ENCODE measurements at places on chromosomes 7 and 10. TPM values are rescaled to one million over a fixed set of nuclear protein-coding genes. Genes with fewer than 3 reads are reported as not detected.
A peak's percentile ranks its signal among the peaks of the same experiment; 100 is the strongest.

Gene TUBAL3
- not detected for total RNA-seq

Gene REEP3
- total RNA-seq: 23.8 TPM

Gene TAS2R16
- not detected for total RNA-seq

Gene OR2A7
- 2.5 TPM for total RNA-seq

Gene HTR7
- total RNA-seq: 20.2 TPM

Gene PNPLA8
- total RNA-seq: 10.7 TPM

Gene SPACDR
- total RNA-seq: not detected

Gene COBL
- 52.3 TPM for total RNA-seq

Gene HDAC9
- 7.7 TPM for total RNA-seq

Gene LLCFC1
- not detected for total RNA-seq

Gene BTBD16
- not detected for total RNA-seq

Gene TCAF2
- 0.04 TPM for total RNA-seq

Gene ZNF777
- total RNA-seq: 15.9 TPM

GRCh38 chr7:11104578-11104977 lies 130.9 kb downstream of the PHF14 start:
- H3K36me3 ChIP-seq: no peaks in the 10 kb centered on the region
- H3K27me3 ChIP-seq: no peaks in the 10 kb centered on the region
- no peak overlapping the region for H3K4me3 ChIP-seq
- H3K4me1 ChIP-seq: no peaks in the 10 kb centered on the region
- no peak for DNase-seq

GRCh38 chr7:75650062-75650461 lies 88.7 kb downstream of the HIP1 start:
- peaks cover 18% of the 10 kb centered on the region for H3K36me3 ChIP-seq
- H3K4me3 ChIP-seq: no peak overlapping the region
- DNase-seq: peak; percentile 67
- H3K27ac ChIP-seq: no peak overlapping the region
- no peaks in the 10 kb centered on the region for H3K4me1 ChIP-seq

DNA sequence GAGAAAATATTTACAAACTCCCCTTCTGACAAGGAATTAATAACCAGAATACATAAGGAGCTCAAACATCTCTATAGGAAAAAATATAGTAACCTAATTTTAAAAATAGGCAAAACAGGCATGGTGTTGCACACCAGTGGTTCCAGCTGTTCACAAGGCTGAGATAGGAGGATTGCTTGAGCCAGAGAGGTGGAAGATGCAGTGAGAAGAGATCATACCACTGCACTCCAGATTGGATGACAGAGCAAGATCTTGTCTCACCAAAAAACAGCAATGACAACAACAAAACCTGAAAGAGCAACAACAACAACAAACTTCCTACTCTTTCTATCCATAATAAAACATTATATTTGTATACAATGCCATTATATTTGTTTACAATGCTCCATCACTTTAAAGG lies 304.4 kb upstream of the CNTNAP2 start:
- no peaks in the 10 kb centered on the region for H3K27me3 ChIP-seq
- no peak for DNase-seq
- no peak overlapping the region for H3K27ac ChIP-seq
- no peak overlapping the region for H3K4me3 ChIP-seq

- H3K4me3 ChIP-seq: no peak overlapping the region
- H3K36me3 ChIP-seq: no peaks in the 10 kb centered on the region
- DNase-seq: no peak
- no peaks in the 10 kb centered on the region for H3K27me3 ChIP-seq
- no peak overlapping the region for H3K27ac ChIP-seq
These were observed 3.5 kb downstream of the NRF1 start for GRCh38 chr7:129615018-129615417.

- DNase-seq: peak; percentile 20
- H3K4me3 ChIP-seq: no peak overlapping the region
- no peaks in the 10 kb centered on the region for H3K36me3 ChIP-seq
- no peaks in the 10 kb centered on the region for H3K4me1 ChIP-seq
These were observed 6.5 kb upstream of the PPIF start for GRCh38 chr10:79340646-79341244.

DNA sequence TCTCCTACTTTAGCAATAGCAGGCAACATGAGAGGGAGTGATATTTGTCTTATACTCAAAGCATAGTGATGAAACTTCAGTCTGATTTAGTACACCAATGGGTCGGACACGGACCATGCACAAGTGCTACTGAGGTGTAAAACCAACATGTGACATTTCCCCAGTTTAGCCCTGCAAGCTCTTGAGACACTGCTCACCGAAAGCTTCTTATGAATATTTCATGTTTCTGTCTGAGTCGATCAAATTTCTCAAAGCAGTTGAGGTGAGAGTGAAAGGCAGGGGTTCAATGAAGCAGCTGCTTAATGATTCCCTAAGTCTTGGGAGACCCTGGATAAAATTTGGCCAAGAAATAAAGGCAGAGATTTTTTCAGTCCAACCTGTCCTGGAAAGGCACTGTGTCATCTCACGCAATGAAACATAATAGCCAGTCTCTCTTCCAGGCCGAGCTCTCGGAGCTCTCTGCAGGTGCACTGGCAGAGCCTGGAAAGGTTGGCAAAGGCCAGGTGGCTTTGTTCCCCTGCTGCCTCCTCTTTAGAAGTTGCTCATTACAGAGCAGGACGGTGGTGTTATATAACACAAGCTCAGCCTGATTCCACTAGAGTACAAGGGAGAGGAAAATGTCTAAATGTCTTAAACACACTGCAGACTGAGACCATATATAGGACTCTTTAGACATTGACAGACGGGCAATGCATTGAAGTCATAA lies 33.9 kb upstream of the XPNPEP1 start:
- H3K27ac ChIP-seq: no peak overlapping the region
- no peak for DNase-seq
- no peaks in the 10 kb centered on the region for H3K36me3 ChIP-seq
- peaks cover 2% of the 10 kb centered on the region for H3K4me1 ChIP-seq
- no peak overlapping the region for H3K4me3 ChIP-seq

GRCh38 chr10:126749015-126749655 lies 78.6 kb upstream of the C10orf90 start:
- DNase-seq: peak; percentile 85
- H3K4me1 ChIP-seq: no peaks in the 10 kb centered on the region
- H3K36me3 ChIP-seq: no peaks in the 10 kb centered on the region
- H3K27ac ChIP-seq: no peak overlapping the region
- H3K27me3 ChIP-seq: no peaks in the 10 kb centered on the region
- H3K4me3 ChIP-seq: no peak overlapping the region

- no peaks in the 10 kb centered on the region for H3K27me3 ChIP-seq
- no peak overlapping the region for H3K4me3 ChIP-seq
- H3K27ac ChIP-seq: no peak overlapping the region
- no peaks in the 10 kb centered on the region for H3K4me1 ChIP-seq
- DNase-seq: no peak
These were observed 156.0 kb downstream of the SEMA3D start for GRCh38 chr7:85030893-85031292.

DNA sequence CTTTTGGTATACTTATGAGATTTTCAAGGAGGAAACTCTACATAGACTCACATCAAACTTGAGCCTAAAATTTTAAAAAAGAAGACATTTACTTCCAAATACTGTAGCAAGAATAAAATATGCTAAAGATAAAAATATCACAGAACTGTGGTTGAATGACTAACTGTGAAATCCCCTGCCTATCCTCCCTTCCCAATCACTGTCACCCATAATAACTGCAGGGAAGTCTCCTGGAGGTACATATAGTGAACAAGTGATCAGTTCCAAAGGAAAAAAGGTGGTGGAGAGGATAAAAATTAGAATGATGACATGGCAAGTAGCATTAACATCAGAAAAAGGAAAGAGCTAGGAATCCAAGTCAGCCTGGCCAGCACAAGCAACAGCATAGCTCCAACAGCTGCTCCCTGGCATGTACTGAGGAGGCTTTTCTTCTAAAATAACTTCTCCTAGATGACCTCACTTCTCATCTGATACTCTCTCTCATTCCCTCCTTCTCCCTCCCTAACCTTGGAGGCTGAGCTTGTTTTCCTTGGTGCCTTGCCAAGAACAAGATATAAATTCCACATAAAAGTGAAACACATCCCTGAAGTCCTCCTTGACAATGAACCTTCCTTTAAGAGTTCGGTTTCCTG lies 124.0 kb downstream of the IQUB start:
- H3K4me1 ChIP-seq: no peaks in the 10 kb centered on the region
- H3K27me3 ChIP-seq: no peaks in the 10 kb centered on the region
- no peak for DNase-seq
- no peak overlapping the region for H3K27ac ChIP-seq

DNA sequence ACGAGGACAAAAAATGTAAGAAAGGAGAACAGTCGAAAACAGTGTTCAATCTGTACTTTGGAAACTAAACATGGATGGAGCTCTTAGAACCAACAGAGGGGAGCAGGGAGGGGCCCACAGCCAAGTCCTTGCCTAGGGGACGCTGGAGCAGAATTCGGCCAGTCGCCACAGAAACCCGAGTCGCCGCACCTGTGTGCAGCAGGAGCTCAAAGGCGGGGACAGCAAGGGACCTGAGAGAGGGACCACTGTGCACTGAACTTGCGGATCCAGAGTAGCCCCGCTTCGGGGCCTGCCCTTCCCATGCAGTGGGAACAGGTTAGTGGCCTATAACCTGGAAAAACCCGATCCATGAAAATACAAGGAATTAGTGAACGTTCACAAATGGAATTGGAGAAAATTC lies 68.1 kb downstream of the SEC61G start:
- DNase-seq: peak; percentile 57
- no peak overlapping the region for H3K4me3 ChIP-seq
- H3K27me3 ChIP-seq: no peaks in the 10 kb centered on the region
- H3K27ac ChIP-seq: no peak overlapping the region
- no peaks in the 10 kb centered on the region for H3K36me3 ChIP-seq

DNA sequence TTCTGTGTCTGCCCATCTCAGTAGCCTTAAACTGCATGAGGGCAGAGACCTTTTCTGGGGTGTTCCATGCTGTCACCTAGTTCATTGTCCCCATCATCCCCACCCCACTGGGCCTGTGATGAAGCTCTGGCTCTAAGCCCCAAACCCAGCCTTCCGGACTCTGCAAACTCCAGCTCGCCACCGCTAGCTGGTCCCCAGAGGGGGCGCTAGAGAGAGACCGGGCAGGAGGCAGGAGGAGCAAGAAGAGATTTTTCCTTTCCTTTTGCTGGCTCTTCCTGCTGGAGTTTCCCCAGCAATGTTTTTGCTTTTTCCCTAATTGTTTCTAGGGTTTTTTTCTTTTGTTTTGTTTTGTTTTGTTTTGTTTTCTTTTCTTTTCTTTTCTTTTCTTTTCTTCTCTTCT lies 234.4 kb downstream of the TEX36 start:
- H3K27ac ChIP-seq: no peak overlapping the region
- H3K27me3 ChIP-seq: no peaks in the 10 kb centered on the region

- H3K36me3 ChIP-seq: no peaks in the 10 kb centered on the region
- H3K4me1 ChIP-seq: no peaks in the 10 kb centered on the region
- no peak for DNase-seq
- H3K4me3 ChIP-seq: no peak overlapping the region
- no peak overlapping the region for H3K27ac ChIP-seq
These were observed 720.5 kb downstream of the GRID1 start for GRCh38 chr10:85645926-85646711.

DNA sequence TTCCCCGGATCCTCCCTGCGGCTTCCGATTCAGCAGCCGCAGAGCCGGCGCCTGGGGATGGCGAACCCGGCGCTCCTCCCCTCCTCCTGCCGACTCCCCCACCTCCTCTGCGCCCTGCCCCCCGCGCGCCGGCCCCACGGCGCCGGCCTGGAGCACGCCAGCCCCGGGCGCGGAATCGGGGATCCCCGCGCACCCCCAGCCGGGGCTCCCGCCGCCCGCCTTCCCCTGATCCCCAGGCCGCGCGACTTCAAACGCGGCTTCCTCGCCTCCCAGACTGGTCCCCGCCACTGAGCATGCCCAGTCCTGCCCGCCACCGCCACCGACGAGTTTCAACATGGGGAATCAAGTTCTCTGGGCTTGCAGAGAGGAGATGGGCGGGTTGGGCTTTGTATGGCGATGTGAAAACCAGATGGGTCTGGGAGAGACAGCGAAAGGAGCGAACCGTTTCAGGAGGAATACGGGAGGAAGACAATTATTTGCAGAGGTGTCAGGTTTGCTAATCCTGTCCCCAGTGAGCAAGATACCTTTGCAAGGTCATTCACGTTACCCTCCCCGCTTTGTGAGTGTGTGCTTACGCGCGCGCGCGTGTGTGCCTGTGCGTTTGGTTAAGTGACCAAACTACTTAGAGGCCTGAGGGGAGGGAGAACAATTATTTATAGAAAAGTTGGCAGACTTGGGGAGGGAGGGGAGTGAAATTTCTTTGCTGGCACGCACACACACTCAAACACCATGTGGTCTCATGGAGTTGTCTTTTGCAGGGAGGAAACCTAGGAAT lies at the start of gene PANK1:
Gene PANK1 (minus strand): TSS at position 276 of the 775 bp plus-strand sequence. CDS start 351 bp downstream, outside the sequence.
- no peak within 1 kb of the TSS for H3K4me3 ChIP-seq
- H3K27me3 ChIP-seq: no peaks in the 10 kb centered on the region
- peak; percentile 82 for DNase-seq
- H3K27ac ChIP-seq: peak within 1 kb of the TSS; percentile 82
- H3K4me1 ChIP-seq: peaks cover 4% of the 10 kb centered on the region
- 0 out of 2 replicates have a peak, but pooled peaks cover 2% of the 10 kb centered on the region for H3K36me3 ChIP-seq

GRCh38 chr10:110642204-110643034 lies 1.7 kb upstream of the RBM20 start:
- no peak overlapping the region for H3K27ac ChIP-seq
- peak overlapping the region; percentile 73 for H3K4me3 ChIP-seq
- no peak for DNase-seq
- peaks cover 3% of the 10 kb centered on the region for H3K36me3 ChIP-seq
- peaks cover 28% of the 10 kb centered on the region for H3K27me3 ChIP-seq

DNA sequence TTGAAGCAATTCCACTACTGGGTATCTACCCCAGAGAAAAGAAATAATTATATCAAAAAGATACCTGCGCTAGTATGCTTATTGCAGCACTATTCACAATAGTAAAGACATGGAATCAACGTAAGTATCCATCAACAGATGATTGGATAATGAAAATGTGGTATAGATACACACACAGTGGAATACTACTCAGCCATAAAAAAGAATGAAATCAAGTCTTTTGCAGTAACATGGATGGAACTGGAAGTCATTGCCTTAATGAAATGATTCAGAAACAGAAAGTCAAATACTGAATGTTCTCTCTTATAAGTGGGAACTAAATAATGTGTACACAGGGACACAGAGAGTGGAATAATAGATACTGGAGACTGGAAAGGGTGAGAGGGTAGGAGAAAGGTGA lies 7.4 kb upstream of the SLC35B4 start:
- H3K27me3 ChIP-seq: no peaks in the 10 kb centered on the region
- H3K4me1 ChIP-seq: no peaks in the 10 kb centered on the region
- no peak overlapping the region for H3K27ac ChIP-seq
- no peaks in the 10 kb centered on the region for H3K36me3 ChIP-seq
- no peak overlapping the region for H3K4me3 ChIP-seq

- peaks cover 4% of the 10 kb centered on the region for H3K4me1 ChIP-seq
- no peaks in the 10 kb centered on the region for H3K36me3 ChIP-seq
- H3K4me3 ChIP-seq: no peak overlapping the region
- H3K27me3 ChIP-seq: no peaks in the 10 kb centered on the region
These were observed 84.9 kb downstream of the DOCK4 start for GRCh38 chr7:112121318-112121717.

- no peak overlapping the region for H3K27ac ChIP-seq
- H3K4me1 ChIP-seq: no peaks in the 10 kb centered on the region
- DNase-seq: no peak
- peaks cover 20% of the 10 kb centered on the region for H3K27me3 ChIP-seq
- H3K4me3 ChIP-seq: no peak overlapping the region
These were observed 2.5 kb upstream of the RET start for GRCh38 chr10:43074409-43074808.

GRCh38 chr7:138125598-138126111 lies 49.4 kb downstream of the AKR1D1 start:
- H3K27me3 ChIP-seq: no peaks in the 10 kb centered on the region
- no peak overlapping the region for H3K4me3 ChIP-seq
- peaks cover 19% of the 10 kb centered on the region for H3K36me3 ChIP-seq
- H3K4me1 ChIP-seq: peaks cover 2% of the 10 kb centered on the region
- H3K27ac ChIP-seq: no peak overlapping the region
